ENCODE measurements at places on chromosomes 5 and 9.

DNA sequence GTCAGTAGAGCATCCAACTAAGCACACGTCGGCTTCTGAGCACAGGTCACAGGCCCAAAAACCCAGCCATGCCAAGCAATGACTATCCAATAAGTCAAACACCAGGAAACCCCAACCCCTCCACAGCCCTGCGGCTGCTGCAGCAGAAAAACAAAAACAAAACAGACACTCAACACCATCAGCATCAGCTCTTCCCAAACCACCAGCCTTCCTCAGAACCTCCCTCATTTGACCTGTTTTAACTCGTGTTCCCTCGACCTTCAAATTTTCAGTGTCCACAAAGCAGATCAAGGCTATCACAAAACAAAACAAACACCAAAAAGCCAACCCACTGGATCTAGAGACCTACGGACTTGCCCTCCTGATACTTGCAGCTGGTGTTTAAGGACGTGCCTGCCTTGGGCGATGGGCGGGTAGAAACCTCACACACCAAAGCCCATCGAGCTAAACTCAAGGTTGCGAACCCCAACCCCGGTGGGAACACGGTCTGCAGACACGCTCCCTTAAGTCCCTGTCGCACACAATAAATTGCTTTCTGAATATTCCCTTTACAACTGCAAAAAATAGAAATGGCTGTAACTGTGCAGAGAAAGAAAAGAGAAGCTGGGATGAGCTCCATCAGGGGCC is 247.1 kb upstream of the ANKRD55 start:
- DNase-seq = no peak

- DNase-seq = no peak
Measured at GRCh38 chr9:81804306-81804705, 115.0 kb upstream of the TLE1 start.

GRCh38 chr5:129630101-129630500 is 117.8 kb upstream of the MINAR2 start:
- DNase-seq = no peak

DNA sequence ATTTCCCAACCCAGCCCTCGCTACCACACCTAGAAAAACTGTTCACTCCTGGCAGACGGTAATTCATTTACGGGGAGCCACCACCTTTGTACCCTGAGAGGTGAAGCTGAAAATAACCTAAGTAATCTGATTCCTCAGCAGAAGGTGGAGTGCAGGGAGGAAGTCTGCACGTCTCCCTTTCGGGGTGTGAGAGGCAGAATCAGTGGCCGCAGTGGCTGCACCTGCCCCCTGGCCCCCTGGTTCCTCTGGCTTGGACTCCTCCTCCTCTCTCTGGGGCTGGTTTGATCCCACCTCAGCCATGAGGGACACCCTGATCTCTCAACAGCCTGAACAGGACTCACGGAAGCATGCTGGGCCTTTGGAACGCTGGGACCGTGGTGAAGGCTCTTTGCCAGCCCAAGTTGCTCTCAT is 10.5 kb downstream of the TMEM174 start:
- DNase-seq = no peak

- DNase-seq = no peak
Measured at GRCh38 chr5:33232731-33233505, 207.8 kb upstream of the TARS1 start.

- DNase-seq = no peak
Measured at GRCh38 chr9:134419684-134420076, 93.4 kb downstream of the RXRA start.

DNA sequence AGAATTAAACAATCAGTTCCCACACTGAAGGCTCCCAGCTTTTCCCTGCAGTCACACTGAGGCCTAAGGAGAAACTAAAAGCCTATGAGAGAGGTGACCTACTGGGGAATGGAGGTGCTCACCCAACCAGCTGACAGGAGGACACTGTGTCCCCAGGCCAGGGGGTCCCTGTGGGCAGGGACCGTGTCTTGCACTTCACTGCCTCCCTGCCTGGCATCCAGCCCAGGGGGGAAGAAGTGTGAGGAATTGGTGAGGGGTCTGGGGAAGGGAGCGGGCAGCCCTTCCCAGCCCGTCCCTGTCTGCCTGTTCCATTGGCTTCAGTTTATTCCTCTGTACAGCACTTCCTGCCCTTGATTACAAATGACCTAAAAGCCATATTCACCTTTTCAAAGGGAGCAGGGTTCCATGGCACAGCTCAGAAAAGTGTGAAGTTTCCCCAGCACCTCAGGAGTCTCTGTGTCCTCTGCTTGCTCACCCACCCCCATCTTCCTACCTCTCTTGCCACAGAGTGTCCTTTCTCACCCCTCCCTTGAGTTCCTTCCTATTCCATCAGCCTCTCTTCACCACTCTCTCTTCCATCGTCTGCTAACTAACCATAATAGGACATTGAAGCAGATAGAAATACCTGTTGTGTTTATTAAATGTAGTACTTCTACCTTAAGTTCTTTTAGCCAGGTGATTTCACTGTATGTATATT is 12.9 kb downstream of the OTULINL start:
- no peak for DNase-seq

DNA sequence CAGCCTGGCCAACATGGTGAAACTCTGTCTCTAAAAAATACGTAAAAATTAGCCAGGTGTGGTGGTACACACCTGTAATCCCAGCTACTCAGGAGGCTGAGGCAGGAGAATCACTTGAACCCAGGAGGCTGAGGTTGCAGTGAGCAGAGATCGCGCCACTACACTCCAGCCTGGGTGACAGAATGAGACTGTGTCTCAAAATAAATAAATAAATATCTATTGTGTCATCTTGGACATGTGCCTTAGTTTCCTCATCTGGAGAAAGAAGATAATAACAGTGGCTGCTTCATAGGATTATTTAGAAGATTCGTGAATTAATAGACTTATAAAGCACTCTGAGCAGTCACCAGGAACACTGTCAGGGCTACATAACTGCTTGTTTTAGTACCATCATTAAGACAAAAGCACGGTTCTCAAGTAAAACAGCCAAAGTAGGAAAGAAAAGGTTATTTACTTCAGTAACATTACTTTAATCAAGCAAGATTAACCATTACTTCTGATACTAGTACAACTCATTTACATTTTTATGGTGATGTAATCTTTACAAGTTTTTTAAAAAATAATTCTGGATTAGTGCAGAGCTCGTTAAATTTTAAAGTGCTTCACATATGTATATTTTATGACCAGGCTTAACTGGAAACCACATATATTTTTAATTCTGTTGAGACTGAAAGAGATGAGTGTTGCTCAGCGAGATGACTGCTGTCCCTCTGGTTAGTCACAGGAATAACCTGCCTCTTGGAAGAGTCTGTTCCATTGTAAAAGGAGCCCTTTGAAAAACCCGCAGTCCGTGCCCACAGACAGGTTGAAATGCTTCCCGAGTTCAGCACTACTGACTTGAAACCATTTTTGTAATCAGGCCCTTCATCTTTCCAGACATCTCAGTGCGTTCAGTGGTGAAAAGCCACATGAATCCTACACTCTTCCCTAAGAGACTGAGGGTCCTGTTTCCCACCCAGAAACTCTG is 36.7 kb downstream of the ANKH start:
- no peak for DNase-seq

DNA sequence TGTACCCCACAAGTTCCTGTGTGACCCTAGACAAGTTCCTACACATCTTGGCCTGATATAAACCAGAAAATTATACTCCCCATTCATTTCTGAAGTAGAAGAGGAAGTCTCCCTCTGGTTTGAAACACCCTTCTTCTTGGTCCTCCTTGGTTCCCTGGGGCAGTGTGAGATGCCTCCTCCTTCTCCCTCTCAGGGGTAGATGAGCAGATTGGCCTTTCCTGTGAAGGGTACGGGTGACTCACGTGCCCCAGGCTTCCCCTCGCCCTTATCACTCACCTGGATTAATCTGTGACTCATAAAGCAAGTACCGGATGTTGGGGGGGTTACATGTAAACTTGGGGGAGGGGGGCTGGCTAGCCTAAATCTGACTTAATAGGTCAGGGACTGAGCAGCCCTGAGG is 11.1 kb upstream of the AQP3 start:
- peak; percentile 63 for DNase-seq
